Stimulated activated CD4-positive, alpha-beta T cell treated with anti-CD3 and anti-CD28 coated beads, Interleukin-4, amount 100 ng/mL, for 4 hours (primary cell): ENCODE measurements at places on chromosomes 4 and X.
A peak's percentile ranks its signal among the peaks of the same experiment; 100 is the strongest.

DNA sequence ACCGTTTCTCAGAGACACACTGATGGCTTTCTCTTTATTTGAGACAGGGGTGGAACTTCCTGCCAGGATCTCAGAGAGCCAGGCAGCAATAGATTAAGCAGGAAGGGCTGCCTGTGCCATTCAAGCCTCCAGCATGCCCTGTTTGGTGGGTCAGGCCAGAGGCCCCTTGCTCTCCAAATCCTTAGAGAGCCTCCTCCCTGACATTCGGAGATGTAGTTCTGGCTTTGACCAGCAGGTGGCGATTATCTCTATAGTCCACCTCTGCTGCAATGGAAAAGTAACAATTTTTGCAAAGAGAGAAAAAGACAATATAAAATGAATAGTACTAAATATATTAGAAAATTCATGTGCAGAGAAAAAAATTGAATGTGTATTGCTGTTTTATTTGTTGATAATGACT is 93.9 kb downstream of the NXF2B start:
- DNase-seq: peak; percentile 62

- DNase-seq: no peak
Observed at GRCh38 chr4:188536826-188537225, 397.6 kb downstream of the TRIML1 start.

DNA sequence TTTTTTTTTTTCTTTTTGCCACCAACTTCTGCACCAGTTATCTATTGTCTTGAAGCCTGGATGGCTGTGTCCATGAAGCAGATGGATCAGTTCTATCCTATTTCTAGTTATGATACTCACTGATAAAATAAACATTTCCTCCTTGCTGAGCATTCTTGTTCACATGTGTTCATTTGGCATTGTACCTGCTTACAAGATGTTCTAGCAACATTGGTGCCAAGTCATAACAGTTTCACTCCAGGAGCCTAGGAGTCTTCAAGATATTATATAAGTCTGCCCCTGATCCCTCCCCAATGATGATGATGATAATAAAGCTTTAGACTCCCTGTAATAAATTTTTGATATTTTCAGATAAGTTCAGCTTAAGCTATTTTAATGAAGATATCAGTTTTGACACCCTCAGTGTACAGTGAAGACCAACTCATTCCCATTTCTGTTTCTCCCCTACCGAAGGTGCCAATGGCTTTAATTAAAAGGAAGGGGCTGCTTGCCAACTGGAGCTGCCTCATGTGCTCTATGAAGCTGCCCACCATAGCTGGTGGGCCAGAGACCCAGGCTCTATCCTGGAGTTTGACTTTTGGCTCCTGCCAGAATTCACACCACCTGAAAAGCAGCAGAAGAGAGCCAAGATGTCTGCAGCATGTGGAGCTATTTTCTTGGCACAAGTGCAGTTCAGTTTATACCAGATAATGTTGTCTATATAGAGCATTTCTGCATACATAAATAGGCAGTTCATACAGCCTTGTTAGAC is 265.4 kb upstream of the TET2 start:
- no peak for DNase-seq

DNA sequence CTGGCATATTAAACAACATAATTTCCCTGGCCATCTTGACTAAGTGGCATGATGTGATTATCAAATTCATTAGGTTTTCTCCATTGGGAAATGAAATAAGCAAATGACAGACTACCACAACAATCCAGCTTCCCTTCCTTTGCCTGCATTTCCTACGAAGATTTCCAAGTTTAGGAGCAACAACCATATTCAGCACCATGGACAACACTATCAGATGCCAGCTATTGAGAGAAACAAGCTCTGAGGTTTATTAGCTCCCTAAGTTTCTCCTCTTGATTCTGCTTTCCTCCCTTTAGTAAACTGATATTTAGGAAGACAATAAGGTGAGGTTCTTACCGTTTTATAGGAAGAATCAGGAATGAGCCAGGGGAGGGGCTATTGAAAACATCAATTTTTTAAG is 36.2 kb downstream of the DCX start:
- no peak for DNase-seq

DNA sequence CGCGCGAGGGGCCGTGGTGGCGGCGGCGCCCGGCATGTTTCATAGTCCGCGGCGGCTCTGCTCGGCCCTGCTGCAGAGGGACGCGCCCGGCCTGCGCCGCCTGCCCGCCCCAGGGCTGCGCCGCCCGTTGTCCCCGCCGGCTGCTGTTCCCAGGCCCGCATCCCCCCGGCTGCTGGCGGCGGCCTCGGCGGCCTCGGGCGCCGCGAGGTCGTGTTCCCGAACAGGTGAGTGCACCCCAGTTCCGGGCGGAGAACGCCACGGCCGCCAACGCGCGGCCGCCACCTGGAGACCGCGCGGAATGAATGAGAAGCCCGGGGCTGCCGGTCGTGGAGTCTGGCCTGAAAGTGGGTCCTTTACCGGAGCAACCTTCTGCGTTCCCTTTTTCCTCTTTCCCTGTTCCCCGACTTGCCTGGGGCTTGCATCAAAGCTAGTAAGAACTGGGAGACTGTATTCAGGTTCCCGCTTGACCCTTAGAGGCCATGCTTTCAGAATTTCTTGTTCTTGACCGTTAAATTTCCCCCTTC is 429 bp downstream of the NOCT start:
- DNase-seq: peak; percentile 47

DNA sequence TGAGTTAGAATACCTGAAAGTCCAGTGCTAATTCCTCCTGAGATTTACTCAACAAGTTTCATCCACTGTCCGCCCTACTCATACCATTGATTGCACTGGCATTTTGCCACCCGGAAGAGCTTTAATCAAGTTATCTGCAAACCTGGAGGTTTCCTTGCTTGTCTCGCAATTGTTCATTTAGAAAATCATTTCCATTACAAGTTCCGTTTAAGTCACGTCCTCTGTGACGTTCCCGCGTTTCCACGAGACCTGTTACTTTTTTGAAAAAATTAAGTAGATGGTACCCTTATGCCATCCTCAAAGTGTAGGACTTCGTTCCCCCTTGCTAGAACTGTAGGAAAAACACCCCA is 761 bp upstream of the FRYL start:
- peak; percentile 42 for DNase-seq

- DNase-seq: peak; percentile 38
Observed at GRCh38 chr4:7831330-7831729, 108.3 kb downstream of the AFAP1 start.

- DNase-seq: no peak
Observed at GRCh38 chr4:137949746-137950145, 292.4 kb downstream of the SLC7A11 start.

DNA sequence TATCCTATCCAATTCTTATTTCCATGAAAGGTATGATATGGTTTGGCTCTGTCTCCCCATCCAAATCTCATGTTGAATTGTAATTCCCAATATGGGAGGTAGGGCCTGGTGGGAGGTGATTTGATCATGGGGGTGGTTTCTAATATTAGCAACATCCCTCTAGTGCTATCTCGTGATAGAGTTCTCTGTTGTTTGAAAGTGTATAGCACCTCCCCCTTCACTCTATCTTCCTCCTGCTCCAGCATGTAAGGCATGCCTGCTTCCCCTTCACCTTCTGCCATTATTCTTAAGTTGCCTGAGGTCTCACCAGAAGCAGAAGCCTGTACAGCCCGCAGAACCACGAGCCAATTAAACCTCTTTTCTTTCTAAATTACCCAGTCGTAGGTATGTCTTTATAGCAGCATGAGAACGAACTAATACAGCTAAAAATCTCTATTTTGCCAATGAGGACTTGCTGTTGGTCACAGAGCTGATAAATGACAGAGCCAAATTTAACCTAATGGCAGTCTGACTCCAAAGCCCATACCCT is 247.2 kb downstream of the HNRNPD start:
- DNase-seq: no peak

DNA sequence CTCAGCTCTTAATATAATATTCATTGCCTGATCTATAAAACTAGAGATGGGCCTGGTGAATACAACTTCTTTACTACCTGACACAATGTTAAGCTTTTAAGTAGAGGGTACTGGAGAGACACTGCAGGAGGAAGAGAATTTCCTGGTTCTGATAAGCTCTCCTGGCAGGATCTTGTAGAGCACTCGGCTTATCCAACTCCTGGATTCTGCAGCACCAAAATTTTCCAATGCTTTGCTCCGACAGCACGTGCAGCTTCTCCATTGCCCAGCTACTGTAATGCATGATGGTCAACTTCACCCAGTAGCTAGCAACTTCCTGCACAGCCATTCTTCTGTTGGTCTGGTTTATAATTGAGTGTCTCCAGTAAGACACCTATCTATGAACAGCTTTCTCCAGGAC is 686.2 kb upstream of the BOD1L1 start:
- no peak for DNase-seq

DNA sequence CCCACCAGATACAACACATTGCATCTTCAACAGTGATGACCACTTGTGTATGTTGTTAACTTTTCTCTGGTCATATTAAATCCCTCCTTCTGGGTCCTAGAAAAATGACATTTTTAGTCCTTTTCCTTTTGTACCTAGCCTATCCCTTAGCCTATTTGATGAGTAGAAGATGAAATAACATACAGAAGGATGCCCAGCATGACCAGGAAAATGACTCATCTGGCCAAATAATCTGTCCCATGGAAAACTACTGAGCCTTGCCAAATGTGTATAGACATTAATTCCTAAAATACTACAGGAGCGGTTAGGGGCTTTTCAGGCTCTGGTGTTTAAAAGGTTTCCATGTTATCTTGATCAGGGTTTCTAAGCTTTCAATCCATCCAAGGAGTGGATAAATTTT is 129.0 kb upstream of the KCNIP4 start:
- no peak for DNase-seq

- DNase-seq: no peak
Observed at GRCh38 chr4:173436149-173436579, 37.2 kb upstream of the SCRG1 start.

- peak; percentile 1 for DNase-seq
Observed at GRCh38 chrX:154840856-154841255, 6.4 kb upstream of the SMIM9 start.

GRCh38 chr4:30802622-30803323 is 82.6 kb downstream of the PCDH7 start:
- DNase-seq: no peak
